ENCODE measurements at places on chromosomes 11 and 22.

DNA sequence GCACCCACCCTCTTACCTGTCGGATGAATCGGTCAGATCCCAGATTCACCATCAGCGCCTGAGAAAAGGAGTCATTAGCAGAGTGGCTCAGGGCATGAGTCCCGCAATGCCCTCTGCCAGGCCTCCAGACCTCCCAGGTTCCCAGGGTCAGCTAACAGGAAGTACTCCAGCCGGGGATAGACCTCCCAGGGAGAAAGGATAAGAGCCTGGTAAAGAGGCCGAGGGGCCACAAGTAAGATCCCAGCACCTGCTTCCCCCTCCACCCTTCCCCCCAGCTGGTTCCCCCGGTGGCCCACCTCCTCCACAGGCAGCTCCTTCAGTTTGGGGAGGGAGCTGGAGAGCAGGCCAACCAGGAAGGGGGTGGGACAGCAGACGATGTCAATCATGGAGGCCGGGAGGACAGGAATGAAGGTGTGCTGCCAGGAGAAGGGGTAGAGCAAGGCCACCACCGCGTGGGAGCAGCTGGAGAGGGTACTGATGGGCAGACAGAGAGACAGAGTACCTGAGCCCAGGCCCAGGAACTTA, 16.4 kb downstream of the RPL27A start:
- no peak for DNase-seq

- no peak for DNase-seq
Measured at GRCh38 chr11:113698515-113698914, 7.6 kb downstream of the TMPRSS5 start.

- no peak for DNase-seq
Measured at GRCh38 chr11:33373636-33374035, 116.5 kb downstream of the HIPK3 start.

DNA sequence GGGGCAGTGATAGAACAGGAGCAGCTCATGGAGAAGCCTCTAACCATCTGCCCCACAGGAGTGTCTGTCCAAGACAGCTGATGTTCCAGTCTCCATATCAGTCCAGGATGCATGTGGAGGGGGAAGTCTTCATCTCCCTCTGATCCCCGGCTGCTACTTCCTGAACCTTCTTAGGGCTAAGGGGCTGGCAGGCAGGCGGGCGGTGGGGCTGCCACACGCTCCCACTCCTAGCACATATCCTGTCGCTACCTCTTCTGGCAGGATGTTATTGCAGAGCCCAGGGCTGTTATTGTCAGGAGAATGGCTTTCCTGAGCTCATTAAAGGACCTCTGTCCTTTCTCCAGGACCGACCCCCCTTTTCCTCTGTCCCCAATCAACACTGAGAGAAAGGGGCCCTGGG, 25.4 kb downstream of the LRRC55 start:
- no peak for DNase-seq

DNA sequence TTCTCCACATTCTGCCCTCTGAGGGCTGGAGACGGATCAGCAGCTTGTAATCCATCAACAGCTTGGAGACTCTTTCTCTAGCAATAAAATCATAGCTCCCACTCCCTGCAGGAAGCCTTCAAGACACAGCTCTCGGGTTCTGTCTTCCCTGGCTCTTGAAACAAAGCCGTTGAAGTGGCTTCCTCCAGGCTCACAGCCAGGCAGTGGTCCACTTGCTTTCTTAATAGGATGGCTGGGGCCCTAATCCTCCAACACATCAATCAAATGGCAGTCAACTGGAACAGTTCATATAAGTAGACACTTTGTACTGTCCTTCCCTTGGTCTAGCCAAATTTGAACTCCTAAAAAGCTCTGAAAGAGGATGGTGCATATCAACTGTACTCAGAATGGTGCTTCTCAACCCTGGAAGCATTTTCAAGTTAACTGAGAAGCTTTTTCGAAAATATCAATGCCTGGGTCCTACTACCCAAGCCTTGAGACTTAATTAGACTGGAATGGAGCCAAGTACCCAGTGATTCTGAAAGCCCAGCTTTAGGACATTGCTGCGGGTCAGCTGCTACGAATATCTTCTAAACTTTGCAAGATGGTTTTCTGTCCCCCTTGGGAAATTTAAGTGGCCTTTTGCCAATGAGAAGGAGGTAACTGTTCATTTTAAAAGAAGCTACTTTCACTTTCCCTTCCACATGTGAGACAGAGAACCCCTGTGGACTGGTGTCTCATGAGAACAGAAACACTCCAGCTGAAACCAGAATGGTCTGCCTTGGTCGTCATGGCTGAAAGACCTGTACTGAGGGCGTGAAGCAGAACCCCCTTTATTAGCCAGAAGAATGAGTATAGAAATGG, 74.7 kb downstream of the SC5D start:
- DNase-seq, result no peak

DNA sequence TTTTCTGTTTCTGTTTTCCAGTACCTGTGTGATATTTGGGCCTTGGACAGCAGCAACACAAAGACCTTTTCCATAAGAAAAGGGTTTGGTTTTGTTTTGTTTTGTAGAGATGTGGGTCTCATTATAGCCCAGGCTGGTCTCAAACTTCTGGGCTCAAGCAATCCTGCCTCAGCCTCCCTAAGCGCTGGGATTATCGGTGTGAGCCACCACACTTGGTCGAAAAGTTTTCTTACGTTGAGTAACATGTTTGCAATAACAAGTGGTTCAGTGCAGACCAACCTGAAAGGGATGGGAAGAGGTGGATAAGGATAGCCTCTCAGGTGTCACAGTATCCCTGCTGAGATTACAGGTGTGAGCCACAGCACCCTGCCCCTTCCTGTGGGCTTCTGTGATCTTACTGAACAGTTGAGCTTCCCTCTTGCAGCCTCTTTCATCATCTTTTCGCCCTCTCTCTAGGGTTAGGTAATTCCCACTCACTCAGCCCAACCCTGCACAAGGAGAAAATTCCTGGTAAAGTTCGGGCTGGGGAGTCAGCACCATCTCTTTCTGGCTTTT, 3.5 kb upstream of the MRPL48 start:
- DNase-seq, result no peak

GRCh38 chr22:29610780-29611179, 7.3 kb downstream of the NF2 start:
- DNase-seq, result no peak

DNA sequence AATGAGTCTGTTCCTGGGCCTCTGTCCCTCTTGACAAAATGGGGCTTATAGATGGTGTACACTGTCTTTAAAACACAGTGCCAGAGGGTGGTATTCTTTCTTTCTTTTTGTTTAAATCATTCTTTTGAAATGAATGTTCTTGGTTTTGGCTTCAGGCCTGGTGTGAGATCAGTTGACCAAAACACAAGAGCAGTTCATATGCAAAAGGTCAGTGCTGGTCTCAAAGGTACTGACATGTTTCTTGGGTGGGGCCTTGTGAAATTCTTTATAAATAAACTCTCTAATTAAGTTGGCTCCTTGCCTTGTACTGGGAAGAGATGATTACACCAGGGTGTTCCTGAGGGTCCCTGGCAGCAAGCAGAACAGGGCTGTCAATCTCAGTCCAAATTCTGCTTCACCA, 110.0 kb downstream of the FBXO7 start:
- no peak for DNase-seq

DNA sequence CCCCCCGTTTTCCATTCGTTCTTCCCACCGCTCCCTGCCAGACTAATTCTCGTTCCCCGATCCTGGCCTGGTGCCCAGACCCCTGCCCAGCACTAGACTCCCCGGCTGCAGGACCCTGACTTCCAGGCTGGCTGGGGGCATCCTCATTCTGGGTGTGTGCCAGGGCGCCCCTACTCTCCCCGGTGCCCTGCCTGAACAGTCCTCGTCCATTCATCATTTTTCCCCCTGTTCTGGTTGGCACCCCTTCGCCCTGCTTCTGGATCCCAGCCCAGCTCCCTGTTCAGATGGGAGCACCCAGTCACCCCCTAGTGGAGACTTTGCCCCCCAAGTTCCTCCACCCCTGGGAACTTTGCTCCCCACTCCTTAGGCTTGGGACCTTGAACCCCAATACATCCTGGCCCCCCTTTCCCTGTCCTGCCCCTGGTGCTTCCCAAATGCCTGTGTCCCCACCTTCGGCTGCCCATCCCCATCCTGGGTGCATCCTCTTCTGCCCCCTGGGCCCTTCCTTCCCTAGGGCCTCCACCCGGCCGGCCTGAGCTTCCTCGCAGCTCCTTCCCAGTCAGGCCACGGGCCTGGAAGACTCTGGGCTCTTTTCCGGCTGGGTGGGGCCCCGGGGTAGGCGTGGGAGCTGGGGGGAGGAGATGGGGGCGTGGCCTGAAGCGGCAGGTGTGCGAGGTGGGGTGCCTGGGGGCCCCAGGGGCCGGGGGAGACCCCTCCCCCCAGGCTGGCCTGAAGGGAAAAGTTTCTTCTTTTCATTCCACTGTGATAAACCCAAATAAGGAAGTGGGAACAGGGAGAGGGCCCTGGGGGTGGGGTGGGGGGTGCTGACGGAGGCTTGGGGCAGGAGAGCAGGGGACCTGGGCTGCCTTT, 908 bp downstream of the PLCB3 start:
- no peak for DNase-seq

DNA sequence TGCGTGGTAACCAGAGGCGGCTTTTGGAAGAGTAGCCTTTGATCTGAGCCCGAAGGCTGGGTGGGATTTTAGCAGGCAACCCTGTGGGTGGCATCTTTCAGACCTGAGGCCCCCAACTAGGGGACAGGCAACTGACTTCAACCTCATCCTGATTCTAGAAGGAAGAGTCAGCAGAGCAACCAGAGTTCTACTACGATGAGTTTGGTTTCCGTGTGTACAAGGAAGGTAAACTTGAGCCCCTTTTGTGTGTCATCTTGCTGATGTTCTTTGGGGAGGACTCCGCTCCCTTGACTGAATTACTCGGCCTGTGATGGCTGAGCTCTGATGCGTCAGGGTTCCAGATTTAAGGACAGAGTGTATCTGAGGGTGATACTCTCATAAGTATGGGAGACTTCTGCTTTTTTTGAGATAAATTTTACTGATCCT, 31.6 kb downstream of the SGSM3 start:
- DNase-seq, result no peak

GRCh38 chr11:74284466-74284865, 27.0 kb downstream of the P4HA3 start:
- no peak for DNase-seq

DNA sequence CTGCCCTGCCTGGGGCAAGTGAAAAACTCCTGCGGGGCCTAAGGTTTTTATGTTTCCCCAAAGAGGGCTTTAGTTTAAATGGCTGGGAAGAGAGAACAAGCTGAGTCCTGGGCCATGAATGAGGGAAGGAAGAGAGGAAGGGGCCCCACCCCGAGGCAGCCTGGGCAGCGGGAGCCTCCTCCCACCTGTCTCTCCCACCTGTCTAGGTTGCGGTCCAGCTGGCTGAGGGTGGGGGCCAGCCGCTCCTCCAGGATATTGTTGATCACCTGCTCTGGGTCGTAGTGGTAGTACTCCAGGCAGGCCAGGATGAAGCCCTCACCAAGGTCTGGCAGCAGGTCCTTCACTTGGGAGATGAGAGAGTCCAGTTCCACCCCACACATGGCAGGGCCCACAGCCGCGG, 34.6 kb downstream of the UQCR10 start:
- no peak for DNase-seq

DNA sequence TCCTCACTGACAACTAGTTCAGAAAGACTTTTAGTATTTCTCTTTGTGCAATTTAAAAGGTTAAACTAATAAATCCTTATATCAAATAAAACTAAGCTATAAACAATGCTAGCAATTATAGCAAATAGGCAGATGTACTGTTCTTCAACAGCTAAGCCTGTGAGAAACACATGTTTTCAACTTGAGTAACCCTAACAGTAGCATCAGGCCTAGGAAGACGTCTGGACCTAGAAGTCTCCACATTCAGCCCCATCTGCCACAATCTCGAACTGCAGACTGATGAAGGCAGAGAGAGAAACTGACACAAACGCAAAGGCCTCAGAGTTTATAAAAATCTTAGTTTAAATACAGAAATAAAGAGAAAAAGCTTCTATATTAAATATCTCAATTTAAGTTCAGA, 2.5 kb downstream of the ST13 start:
- DNase-seq, result no peak

DNA sequence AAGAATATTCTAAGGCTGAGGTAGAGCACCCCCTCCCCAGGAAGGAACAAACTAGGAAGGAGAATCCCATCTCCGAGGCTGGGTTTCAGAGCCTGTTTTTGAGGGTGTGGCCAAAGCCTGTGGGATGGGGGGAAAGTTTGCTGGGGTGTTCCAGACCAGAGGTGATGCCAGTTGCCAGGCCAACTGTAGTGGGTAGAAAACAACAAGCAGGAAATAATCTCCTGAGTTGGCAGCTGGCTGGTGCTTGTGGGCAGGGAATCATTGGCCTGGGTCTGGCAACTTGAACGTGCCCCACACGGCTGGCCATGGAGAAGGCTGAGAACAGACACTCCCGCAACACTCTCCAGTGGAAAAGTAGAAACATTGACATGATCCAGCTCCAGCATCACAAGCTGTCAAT, 385.6 kb downstream of the ETS1 start:
- no peak for DNase-seq

- DNase-seq, result no peak
Measured at GRCh38 chr11:60840470-60841430, 1.2 kb upstream of the CCDC86 start.

GRCh38 chr11:24623121-24623520, 126.3 kb downstream of the LUZP2 start:
- DNase-seq, result no peak

- no peak for DNase-seq
Measured at GRCh38 chr11:9470765-9471164, 10.0 kb downstream of the ZNF143 start.

DNA sequence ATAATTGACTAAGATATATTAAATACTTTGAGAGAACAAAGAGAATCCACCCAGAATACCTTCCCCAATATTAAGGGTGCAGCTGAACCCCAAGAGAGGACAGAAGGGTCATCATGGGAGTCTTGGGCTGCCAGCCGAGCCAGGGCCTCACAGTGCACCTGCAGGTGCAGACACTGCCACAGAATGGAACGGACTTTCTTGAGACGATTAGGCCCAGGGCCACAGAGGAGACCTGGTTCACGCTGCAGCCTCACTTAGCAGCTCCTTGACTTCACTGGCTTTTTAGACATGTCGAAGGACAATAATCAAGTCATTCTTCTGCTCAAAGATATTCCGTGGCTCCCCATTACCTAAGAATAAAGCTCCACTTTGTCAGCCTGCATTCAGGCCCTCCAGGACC, 100.6 kb downstream of the PHF21B start:
- no peak for DNase-seq

DNA sequence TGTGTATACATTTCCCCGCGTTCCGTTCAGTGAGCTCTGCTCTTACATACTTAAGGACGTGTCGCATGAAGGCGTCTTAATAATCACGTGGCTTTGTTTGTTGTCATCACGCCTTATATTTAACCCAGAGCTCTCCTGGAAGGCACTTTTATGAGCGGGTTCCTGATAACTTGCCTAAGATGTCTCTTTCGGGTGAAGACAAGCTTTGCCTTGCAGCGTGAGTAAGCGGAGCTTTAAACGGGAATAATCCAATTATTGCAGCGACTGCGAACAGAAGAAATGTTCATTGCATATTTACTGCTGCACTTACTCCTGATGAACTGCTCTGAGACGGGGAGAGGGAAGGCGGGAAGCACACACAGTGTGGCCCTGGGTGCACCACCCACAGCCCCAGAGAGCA, 1128.2 kb downstream of the BRD1 start:
- DNase-seq, result no peak
